Activated CD4-positive, alpha-beta T cell treated with anti-CD3 and anti-CD28 coated beads for 4 hours (primary cell): ENCODE measurements at places on chromosomes 4 and X.

- DNase-seq = no peak
Measured at GRCh38 chr4:20299515-20299914, 47.8 kb downstream of the SLIT2 start.

DNA sequence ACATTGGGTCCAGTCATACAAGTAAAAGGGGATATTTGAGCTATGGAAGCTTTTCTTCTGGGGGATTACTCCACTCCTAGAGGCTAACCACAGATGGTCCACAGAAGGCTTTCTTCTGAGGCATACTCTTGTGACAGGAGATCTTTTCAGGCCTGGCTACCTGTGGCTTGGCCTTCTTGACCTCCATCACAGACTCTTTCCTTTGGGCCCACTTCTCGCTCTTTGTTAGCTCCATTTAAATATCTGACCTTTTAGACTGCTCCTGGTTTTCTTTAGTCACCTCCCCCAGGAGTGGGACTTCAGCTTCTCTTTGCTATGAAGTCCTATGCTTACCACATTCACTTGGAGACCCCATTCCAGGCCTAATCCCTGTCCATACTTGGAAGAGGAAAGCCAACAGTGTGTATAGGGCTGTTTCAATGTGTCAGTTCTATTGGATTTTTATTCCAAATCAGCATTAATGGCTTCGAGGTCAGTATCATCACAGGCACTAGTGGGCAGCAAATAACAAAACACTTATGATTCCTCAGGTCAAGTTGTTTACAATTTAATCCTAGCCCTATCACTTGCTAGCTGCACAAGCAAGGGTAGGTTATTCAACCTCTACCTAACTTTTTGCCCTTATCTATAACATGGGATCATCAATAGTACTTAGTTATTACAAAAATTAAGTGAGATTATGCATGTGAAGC is 26.3 kb downstream of the GPC3 start:
- no peak for DNase-seq

DNA sequence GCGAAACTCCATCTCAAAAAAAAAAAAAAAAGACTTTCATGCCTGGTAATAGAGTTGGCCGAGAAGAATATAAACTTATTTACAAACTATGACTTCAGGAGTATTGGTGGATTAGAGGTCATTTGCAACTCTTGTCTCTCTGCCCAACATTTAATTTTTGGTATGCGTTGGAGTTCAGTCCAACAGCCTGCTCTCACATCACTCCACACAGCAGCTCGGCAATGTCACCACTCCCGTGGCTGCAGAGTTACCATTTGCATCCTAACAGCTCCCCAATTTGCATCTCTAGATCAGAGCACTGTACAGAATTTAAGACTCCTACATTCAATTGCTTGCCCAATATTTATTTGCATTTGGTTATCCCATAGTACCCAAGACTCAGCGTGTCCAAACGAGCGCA is 40.9 kb upstream of the AP1AR start:
- DNase-seq = no peak

DNA sequence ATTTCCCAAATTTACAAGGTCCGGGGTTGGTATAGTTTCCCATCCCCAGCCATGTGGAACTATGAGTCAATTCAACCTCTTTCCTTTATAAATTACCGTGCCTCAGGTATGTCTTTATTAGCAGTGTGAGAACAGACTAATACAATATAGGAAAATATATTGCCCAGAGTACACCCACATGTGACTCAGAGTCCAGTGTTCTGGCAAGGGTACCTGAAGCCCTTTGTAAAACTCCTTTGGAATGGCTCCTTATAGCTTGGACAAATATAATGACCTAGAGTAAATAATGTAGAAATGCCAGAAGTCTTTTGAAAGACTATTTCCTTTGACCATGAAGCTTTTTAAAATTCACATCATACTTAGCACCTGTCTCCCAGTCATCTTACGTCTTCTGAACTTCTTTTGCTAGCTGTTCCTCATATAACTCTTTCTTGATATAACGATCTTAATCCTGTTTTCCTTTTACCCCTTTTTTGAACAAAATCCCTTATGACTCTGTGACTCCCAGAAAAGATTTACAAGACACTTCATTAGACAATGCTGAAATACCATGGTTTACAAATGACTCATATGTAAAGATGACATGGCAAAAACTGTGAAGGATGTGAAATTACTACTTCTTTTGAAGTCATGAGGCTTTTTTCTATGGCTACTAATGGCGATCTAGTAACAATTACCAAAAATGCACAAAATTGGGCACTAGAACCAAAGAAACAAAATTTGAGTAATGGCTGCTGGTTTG is 408.9 kb downstream of the NAP1L3 start:
- no peak for DNase-seq

DNA sequence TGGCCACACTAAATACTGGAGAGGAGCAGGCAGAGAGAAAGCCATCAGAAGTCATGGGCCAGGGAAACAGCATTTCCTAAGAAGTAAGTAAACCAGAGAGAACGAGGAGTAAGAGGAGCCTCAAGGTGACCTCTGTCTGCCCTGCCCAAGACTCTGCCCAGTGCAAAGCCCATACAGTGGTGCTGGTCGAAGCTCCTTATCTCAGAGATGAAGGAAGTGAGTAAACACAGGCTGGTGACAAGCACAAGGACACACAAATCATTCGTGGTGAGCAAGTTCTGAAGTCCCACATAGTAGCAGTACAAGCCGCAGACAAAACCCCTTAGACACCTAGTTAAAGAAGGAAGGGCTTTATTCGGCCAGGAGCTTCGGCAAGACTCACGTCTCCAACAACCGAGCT is 62.7 kb downstream of the DCTD start:
- no peak for DNase-seq

DNA sequence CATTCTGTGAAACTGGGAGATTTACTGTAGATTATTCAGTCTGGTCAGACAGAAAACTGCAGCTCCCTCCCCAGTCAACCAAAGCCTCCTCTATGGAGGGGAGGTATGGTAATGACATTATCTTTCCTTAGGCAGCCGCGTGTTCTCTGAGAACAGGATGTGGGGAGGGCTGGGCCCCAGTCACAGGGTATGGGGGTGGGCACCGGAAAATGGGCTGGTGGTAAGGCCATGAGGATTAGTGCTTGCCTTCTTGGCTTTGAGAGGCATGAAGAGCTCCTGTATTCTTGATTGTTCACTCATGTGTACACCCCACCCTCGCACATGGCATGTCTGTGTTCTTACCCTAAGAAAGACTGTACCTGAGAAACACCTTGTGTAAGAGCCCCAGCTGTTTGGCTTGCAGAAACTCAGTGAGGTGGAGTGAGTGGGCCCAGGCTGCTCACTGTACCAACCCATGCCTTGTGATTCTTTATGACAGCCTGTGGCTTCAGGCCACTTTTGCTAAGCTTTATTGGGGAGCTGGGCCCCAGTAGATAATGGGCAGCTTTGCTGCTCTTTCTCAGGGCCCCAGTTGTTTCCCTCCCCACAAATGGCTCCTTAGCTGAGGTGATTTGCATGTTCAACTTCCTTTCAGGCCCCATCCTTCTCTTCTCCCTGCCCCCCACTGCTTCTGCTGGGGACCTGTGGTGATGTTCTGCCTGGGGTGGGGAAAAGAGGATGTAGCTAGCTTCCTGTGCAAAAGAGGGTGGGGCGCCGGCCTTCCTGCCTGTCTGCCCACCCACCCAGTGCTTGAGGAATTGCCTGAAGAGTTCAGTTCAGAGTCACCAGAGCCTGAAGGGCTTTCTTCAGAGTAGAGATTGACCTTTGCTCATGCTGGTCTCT is 30.7 kb downstream of the MSN start:
- DNase-seq = peak; percentile 74
